ENCODE measurements at places on chromosomes 2 and 18.

- no peak for DNase-seq
Measured at GRCh38 chr18:74652392-74652988, 54.8 kb downstream of the ZNF407 start.

DNA sequence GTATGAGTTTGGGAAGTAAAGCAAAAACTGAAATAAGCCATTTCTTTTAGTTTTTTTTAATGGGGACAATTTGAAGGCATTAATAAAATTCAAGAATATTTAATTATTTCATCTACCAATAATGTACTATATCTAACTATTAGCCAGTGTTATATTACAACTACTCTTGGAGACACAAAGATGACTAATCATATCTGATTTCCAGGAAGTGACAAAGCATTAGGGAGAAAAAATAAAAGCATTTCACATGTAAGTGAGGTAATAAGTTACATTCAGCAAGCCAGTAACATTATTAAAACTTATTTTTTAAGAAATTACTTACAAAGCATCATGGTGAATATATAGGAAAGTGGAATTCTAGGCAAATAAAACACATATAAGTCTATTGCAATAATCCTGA, 781.3 kb upstream of the NRXN1 start:
- DNase-seq = no peak

- no peak for DNase-seq
Measured at GRCh38 chr2:68756178-68756577, 21.6 kb downstream of the ARHGAP25 start.

DNA sequence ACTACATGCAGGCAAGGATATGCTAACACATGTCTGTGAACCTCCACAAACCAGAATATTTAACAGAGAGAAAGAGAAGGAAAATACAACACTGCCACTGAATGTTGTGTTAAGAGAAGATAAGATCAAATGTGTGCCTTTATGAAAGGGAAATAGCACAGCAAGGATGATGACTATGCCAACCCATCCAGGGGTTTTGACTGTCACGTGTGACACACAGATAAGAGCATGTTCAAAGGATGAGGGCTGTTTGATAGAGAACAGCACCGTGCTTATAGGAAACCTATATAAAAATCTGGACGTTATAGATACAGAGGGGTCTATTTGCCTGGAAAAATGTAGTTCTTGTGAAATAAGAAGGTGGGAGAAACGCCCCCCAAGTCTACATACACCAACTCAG, 911.8 kb downstream of the CPS1 start:
- no peak for DNase-seq

GRCh38 chr2:20618468-20618885, 32.4 kb downstream of the HS1BP3 start:
- DNase-seq = no peak

- DNase-seq = no peak
Measured at GRCh38 chr2:240784629-240785423, 35.2 kb downstream of the KIF1A start.

DNA sequence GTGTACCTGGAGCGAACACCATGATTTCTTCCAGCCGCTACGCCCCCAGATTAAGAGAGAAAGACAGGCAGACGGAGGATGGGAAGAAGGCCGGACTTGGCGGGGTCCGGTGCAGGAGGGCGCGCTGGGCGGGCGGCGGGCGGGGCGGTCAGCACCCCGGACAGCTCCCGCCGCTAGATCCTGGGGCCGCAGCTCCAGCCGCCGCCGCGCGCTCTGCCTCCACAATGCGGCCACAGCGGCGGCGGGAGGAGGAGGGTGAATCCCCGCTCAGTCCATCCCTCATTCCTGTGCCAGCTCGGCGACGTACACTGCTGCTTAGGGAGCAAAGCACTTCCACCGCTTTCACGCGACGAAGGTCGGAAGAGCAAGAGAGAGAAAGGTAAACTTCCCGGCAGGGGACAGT, at the start of gene AKAIN1:
Gene AKAIN1 (minus strand): TSS at position 226 of the 403 bp plus-strand sequence. CDS start 204 bp downstream, at position 22.
- peak; percentile 87 for DNase-seq

- peak; percentile 86 for DNase-seq
Measured at GRCh38 chr2:133266041-133266925, 302.0 kb downstream of the NCKAP5 start.

DNA sequence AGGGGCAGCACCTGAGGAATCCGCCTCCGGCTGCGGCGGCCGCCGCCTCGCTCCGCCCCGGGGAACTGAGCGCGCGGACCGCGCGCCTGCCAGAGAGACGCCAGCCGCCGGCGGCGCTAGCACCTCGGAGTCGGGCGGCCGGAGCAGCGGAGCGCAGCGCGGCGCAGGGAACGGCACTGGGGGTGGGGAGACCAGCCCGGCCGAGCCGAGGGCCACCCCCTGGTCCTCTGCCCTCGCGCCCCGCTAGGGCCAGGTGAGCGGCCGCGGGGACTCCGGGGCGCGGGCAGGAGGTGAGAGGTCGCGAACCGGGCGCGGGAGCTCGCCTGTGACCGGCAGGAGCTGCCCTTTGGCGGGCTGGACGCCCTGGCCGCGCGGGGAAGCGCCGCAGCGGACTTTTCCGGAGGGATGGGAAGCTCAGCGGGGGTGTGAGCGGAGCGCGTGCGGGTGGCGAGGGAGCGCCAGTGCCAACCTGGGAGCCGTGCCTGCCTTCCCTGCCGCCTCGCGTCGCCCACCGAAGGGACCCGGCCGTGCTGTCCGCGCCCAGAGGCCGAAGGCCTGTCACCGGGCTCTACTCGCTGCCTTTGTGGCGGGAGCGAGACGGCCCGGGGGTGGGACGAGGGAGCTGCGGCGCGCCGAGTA, at the start of gene GREB1L:
Gene GREB1L (plus strand): TSS at position 92 of the 639 bp plus-strand sequence. CDS start 141,287 bp downstream, outside the sequence.
- peak; percentile 90 for DNase-seq

- no peak for DNase-seq
Measured at GRCh38 chr2:237664151-237664550, 36.8 kb downstream of the LRRFIP1 start.

DNA sequence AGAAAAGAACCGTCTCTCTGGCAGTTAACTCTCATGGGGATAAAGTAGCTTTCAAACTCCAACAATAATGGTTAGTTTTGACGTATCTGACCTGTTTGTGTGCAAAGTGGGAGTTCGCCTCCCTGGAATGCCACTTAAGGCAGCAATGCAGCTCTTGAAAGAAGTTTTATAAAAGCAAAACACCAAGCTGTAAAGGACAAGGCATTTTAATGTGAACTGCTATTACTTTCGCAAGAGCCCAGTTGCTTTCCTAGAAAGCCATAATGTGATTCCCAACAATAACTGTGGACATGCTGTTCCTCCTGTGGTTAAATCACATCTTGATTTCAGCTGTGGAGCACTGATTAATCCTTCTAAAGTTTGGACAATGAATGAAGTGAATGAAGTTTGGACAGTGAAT, 303.7 kb downstream of the PTPRM start:
- no peak for DNase-seq

GRCh38 chr2:4965556-4966320, 726.4 kb upstream of the SOX11 start:
- no peak for DNase-seq

DNA sequence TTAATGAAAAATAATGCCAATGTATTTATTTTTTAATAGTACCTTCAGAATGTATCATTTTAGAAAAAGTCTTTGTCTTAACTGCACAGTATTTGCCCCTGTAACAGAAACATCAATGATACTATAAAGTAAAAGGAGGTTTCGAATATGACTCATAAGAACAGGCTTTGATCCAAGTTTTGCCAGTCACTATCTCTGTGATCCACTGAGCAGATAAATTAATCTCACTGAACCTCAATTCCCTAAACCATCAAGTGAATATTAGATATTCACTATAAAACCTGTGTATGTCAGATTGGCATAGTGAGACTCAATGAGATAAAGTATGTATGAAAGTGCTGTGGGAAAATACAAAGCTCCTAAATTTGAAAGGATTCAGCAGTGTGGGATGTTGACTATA, 292.1 kb downstream of the EXOC6B start:
- DNase-seq = no peak

DNA sequence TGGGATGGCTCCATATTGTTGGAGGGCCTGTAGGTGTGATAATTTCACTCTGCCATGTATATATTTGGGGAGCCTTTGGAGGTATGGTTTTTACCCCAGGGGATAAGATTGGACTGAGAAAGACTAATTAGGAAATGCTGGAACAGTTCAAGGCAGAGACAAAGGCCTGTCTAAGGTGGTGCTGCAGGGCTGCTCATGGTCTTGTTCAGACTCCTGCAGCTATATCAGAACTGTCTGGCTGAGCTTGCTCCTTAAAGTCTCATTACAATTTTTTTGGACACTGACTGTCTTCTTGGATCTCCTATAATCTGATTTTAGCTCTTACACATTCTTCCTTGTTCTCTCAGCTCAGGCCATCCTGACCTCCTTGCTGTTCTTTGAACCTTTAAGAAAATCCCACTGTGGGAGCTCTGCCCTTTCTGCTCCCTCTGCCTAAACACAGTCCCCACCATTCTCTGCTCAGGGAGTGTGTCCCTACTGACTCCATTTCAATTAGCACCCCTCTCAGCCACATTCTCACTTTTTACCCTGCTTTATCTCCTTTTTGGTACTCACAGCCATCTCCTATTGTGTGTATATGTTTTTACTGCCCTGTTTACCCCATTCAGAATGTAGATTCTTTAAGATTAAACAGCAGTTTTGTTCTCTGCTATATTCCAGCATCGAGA, 468.7 kb upstream of the FANCL start:
- DNase-seq = no peak

GRCh38 chr2:58432491-58433170, 191.5 kb upstream of the FANCL start:
- DNase-seq = no peak

DNA sequence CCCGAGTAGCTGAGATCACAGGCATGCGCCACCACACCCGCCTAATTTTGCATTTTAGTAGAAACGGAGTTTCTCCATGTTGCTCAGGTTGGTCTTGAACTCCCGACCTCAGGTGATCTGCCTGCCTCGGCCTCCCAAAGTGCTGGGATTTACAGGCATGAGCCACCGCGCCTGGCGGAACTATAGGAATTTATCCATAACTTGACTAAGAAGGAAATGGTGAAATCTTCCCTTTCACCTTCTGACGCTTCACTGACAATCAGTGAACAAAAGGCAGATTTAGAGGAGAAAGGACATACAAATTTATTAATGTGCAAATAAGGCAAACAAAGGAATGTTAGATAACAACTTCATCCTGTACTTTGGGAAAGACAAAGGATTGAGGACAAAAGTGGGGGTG, 15.4 kb upstream of the GULP1 start:
- DNase-seq = no peak

DNA sequence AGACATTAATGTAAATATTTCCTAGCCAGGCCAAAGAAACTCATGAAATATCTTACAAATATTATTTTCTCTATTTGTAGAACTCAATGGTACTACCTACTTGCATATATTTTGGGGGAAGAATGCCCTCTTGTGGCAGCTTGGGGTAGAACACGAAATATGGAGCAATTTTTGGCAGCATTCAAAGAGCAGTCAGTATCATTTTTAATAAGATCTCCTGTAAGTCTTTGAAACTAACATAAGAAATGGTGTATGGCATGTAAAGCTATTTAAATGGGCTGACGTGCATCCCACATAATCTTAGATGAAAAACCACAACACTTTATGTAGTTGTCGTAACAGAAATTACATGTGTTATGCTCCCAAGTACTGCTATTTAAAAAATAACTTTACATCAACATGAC, 62.3 kb upstream of the CCDC195 start:
- peak; percentile 42 for DNase-seq

- DNase-seq = peak; percentile 62
Measured at GRCh38 chr2:17747684-17748452, 5.7 kb downstream of the SMC6 start.

- no peak for DNase-seq
Measured at GRCh38 chr2:149271575-149271974, 58.8 kb upstream of the LYPD6 start.

DNA sequence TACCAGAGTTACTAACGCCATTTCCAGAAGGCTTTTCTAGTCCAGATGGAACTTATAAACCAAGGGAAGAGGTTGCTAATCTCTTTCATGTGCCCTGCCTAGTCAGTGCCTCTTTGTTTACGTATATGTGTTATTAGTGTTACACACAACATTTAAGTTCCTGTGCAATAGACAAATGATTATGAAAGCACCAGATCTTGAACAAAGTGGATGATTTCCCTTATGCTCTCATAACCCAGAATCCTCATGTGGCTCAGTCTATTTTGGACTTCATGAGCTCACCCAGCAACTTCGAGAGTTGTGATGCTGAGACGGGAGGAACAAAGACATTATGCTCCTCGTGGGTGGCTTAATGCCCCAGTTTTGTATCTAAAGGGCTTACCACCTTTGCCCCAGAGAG, 214.4 kb upstream of the SP5 start:
- no peak for DNase-seq

DNA sequence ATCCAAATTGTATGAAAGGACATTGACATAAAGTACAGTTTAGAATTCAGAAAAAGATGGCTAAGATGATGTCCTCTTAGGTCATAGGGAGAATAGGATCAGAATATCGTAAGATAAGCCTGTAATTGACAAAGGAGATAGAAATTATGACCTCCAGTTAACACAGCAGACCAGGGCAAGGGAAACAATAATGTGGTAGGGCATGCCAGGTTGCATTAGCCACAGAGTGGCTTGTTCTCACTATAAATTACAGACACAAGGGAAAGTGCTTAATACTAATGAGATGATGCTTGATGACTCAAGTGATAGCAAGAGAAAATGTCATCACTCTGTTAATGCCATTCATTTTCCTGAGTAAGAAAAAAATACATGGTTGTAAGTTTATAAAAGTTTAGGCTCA, 48.9 kb upstream of the LRP1B start:
- no peak for DNase-seq

GRCh38 chr2:25127646-25128045, 40.7 kb downstream of the POMC start:
- DNase-seq = no peak

DNA sequence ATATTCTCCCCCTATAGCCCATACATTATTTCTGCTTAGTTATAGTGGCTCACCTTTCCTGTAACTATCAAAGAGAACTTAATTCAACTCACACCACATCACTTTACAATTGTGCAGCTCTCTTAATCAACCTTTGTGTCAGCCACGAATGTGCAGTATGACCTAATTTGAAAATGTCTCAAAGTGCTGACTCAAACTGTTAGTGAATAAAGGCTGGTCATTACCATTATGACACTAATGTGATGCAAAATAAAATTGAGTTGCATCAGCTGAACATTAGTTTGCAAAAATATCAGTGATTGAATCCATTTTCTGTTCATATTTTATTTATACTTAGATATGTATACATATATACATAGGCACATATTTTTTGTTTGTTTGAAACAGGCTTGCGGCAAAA, 251.8 kb downstream of the MEIS1 start:
- DNase-seq = no peak

DNA sequence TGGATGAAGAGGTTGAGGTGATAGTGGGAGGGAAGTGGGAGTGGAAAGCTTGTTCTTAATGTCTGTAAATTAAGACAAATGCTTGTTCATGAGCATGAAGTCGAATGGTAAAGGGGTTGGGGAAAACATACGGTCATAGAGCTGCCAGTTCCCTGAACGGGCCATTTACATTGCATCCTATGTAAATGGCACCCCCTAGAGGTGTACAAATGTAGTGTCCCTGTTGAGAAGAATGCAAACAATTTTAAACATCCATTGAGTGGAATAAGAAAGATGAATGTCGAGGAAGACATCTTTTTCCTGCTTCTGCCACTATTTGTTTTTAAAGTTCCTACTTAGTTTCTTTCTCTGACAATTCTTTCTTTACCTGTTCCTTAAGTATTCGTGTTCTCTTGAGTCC, 155.7 kb downstream of the RDH14 start:
- DNase-seq = peak; percentile 22

All from H7 (cell line).